ENCODE measurements at places on chromosomes 13 and 19. TPM values are rescaled to one million over a fixed set of nuclear protein-coding genes. Genes with fewer than 3 reads are reported as not detected.

- DNase-seq, result no peak
Measured at GRCh38 chr19:33750587-33751435, 45.9 kb upstream of the KCTD15 start.

DNA sequence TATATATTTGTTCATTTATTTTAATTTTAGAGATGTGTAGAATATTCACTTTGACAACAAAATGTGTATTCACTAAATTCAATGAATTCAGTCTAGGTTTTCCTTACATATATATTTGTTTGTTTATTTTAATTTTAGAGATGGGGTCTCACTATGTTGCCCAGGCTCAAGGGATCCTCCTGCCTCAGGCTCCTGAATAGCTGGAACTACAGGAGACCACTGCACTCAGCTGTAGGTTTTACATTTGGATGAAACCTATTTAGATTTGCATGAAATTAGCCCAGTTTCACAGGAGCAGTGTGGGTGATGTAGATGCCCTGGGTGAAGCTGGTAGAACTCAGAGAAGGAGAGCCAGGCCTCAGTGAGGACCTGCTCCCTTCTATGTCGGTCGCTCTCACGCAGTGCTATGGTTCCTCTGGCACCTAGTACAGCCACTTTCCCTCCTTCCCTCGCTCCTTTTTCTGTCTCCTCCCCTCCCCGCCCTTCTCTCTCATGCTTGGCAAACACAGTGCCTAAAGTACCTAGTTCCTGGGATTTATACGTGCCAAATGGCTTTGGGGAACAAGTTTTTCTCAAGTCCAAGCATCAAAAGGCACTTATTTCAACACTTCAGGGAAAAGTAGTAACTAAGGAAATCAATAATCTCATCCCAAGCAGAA is 14.7 kb upstream of the HMGB1 start:
- DNase-seq, result no peak

GRCh38 chr19:49061445-49061844 is 3.2 kb downstream of the NTF4 start:
- DNase-seq, result no peak

DNA sequence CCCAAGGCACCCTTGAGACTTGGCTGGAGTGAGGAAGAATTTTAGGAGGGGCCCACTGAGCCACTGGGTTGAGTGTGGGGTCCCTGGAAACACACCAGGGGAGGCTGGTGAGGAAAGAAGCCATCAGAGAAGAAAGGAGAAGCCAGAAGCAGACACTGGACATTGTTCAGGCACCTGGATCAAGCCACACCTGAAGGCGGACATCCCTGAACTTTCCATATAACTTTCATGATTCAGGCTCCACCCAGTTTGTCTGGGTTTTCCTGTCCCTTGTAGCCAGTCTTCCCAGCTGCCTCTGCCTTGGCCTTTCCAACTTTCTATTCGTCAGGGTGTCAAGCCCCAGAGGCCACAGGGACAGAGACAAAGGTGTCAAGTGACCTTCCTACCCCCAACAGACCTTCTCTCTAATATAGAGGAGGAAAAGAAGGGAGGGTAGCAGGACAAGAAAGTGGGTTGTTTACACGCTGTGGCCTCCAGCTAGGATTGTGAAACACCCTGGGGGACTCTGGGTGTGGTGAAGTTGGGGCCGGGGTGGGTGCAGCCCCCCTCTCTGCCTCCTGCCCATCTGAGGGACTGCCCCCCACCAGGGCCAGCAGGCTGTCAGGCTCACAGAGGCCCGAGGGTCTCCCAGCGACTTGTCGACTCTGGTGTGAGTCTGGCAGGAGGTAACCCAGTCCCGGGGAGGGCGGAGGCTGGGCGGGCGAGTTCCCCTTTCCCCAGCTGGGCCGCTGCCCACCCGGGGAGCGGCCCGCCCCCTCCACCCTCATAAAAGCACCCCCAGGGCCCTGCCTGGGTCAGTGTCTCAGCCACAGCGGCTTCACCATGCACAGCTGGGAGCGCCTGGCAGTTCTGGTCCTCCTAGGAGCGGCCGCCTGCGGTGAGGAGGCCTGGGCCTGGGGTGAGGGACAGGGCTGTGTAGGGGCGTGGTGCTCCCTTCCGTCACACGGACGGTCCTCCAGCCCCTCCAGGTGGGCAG is at the start of gene CFD:
TSS of gene CFD (plus strand) at position 797 of the 976 bp plus-strand sequence. CDS start at position 823, 26 bp downstream.
- no peak for DNase-seq

DNA sequence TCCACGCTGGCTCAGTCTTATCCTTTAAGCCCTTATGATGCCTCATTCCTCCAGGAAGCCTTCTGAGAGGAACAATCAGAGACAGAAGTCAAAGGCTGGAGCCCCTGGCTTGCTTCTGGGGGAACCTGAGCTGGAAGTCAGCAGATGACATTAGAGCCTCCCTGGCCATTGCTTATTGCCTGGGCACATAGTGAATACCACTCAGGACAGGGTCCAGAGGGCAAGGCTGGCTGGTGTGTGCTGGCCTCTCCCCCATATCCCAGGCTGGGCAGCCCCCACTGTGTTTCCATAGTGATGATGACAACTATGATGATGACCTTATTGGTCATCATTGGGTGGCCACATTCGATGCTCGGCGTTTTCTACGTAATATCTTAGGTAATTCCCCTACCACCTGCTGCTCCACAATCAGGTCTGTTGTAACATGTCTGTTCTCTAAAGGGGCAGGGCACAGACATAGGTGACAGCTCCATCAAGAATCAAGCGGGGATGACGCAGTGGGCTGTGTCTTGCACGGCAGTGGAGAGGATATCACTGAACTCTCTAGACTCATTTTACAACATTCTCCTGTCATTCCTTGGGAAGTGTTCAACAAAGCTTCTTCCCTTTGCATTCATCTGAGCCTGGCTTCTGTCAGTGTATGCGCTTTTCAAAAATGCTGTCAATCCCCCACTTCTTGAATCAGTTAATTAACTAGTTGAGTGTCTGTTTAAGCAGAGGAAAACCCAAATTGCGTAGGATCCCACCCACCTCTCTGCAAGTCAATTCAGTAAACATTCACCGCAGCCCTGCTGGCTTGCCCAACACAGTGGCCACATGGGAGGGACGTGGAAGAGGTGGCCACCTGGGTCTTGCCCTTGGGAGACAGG is 89.4 kb upstream of the TSHZ3 start:
- no peak for DNase-seq

DNA sequence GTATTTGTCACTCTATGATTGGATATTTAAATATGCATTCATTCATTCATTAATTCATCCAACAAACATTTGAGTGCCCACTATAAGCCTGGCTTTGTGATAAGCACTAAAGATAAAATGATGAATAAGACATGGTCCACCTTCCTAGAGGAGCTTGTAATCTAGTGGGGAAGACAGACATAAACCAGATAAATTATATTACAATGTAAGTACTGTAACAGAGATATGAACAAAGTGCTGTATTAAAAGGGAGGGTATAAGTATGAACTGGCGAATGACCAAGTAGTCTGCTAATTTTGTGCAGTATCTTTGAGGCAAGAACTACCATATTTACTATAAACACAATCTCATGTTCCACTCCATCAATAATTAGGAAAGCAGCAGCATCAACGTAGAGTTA is 88.2 kb downstream of the RBM26 start:
- DNase-seq, result no peak

- DNase-seq, result no peak
Measured at GRCh38 chr13:110343241-110343865, 36.3 kb downstream of the COL4A2 start.

- DNase-seq, result no peak
Measured at GRCh38 chr13:74667656-74668203, 533.5 kb upstream of the KLF12 start.

GRCh38 chr13:21616880-21617279 is 12.9 kb upstream of the MICU2 start:
- DNase-seq, result no peak

DNA sequence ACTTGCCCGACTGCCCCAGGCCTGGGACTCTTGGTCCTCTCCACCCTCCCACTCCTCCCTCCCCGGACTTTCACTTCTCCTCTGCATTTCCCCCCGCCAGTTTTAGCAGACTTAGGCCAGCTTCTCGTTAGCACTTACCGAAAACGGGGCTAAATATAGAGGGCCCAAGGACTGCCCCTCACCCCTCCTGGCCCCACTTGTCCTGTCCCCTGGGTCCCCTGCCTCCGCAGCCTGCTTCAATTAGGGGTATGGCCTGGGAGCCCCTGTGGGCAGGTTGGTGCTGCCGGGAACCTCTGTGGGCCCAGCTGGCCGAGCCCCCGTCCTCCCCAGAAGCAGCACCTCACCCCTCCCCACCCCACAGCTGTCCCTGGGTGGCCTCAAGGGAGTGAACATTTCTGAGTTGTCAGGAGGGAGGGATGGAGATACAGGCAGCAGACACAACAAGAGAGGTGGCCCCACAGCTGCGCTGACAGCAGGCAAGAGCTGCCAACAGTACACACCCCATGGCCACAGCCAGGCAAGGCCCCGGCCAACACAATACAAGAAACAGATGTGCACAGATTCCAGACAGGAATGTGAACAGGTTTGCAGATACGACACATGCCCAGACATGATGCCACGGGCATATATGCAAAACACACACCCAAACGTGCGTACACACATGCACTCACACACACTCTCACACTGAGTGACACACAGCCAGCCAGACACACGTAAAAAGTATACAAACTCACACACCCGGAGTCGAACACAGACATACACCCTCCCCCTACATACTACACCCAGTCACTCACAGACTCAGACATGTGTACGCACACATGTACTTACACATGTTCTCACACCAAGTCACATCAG is 2.6 kb downstream of the POU2F2 start:
- DNase-seq, result peak; percentile 33

DNA sequence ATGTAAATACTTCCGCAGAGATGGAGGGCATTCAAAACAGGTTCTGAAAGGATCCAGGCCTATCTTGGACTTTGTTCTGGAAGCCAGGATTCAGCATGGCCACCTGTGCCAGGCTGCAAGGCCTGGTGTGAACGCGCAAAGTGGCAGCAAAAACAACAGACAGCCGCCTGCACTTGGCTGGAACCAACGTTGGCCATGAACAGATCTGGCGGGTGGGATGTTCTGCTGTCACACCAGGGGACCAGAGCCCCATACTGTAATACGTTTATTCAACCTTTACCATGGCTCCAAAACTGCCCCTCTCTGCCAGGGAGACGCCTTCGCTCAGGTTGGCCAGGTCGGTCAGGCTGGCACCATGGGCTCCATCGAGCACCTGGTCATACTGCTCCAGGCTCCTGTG is 69.7 kb downstream of the EPS15L1 start:
- DNase-seq, result no peak

DNA sequence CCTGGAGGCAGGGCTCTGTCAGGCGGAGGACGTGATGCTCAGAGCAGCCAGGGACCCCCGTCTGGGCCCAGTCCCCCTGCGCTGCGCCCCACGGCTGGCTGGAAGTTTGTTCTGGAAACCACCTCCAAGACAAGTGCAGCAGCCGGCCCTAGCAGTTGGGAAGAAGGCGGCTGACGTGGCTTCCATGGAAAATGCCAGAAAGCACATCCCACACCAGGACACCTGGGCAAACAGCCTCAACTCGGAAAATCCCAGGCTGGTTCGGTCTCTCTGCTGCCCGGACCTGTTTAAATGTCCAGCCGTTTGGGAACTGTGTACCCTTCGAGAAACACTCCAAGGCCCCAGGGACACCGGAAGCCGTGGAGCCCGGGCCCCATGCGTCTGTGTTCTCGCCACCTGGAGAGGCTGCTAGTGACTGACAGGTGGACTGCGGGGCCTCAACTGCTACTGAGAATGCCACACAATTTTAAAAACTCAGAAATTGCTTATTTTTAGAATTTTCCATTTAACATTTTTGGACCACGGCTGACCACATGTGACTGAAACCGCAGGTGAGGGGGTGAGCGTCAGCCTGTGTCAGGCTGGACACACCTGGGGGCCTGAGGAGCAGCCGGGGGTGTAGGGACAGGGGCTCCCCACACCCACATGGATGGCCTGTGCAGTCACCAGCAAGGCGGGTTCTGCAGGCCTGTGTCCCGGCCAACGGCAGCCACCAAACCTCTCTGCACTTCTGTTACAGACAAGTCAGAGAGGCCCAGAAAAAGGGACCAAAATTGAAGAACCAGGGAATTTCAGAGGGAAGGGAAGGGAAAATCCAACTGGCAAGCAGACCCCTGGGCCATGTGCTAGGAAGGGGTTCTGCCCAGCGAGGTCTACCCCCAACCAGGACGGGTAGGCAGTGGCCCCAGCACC is 31.7 kb downstream of the RASA3 start:
- DNase-seq, result no peak

DNA sequence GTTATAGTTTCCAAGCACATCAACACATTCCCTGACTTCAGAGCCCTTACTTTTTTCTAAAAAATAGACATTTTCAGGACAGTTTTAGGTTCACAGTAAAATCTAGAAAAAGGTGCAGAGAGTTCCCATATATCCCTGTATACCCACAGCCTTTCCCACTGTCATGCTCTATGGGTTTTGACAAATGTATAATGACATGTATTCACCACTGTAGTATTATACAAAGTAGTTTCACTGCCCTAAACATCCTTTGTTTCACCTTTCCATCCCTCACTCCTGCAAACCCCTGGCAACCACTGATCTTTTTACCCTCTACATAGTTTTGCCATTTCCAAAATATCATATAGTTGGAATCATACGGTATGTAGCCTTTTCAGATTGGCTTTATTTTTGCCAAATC is 15.6 kb downstream of the NAA16 start:
- DNase-seq, result no peak

DNA sequence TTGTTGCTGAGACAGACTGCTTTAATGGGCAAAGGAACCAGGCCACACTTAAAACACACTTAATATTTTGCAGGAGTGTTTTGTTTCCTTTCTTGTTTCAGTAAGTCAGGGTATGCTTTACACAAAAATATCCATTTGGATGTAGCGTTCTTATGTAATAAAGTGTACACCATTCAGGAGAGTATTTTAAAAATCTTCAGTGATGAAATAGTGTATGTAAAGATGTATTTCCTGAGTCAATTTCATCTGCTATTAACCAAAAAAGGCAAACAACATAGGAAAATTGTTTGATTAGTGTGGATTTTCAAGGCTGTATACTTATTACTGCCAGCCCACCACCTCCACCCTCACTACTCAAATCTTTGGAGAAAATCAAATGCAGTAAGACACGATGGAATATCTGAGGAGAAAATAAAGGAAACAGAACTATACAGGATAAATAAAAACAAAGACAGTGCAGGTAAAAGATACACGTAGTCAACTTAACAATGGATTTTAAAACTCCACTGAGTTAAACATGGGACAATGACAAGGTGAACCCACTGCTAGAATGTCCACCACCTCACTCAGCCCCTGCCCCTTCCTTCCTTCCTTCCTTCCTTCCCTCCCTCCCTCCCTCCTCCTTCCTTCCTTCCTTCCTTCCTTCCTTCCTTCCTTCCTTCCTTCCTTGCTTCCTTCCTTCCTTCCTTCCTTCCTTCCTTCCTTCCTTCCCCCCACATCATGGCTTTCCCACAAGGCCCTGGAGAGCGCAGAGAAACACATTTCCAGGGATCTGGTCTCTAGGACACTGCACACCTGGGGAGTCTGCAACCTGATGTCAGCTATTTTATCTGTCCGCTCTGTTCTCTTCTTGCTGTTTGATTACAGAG is 360.3 kb downstream of the IRS2 start:
- no peak for DNase-seq

- no peak for DNase-seq
Measured at GRCh38 chr13:60654415-60654814, 257.4 kb downstream of the TDRD3 start.

Gene AMH
- total RNA-seq, result not detected

Gene GNG8
- total RNA-seq, result not detected

Gene GZMM
- total RNA-seq, result not detected
